Heart left ventricle (tissue), 16 donors: ENCODE measurements at places on chromosomes 6 and 20.

- no peak for DNase-seq
Observed at GRCh38 chr6:29092957-29093356, 5.8 kb upstream of the OR2B3 start.

- no peak for DNase-seq
Observed at GRCh38 chr6:126955621-126956020, 162.8 kb upstream of the RSPO3 start.

DNA sequence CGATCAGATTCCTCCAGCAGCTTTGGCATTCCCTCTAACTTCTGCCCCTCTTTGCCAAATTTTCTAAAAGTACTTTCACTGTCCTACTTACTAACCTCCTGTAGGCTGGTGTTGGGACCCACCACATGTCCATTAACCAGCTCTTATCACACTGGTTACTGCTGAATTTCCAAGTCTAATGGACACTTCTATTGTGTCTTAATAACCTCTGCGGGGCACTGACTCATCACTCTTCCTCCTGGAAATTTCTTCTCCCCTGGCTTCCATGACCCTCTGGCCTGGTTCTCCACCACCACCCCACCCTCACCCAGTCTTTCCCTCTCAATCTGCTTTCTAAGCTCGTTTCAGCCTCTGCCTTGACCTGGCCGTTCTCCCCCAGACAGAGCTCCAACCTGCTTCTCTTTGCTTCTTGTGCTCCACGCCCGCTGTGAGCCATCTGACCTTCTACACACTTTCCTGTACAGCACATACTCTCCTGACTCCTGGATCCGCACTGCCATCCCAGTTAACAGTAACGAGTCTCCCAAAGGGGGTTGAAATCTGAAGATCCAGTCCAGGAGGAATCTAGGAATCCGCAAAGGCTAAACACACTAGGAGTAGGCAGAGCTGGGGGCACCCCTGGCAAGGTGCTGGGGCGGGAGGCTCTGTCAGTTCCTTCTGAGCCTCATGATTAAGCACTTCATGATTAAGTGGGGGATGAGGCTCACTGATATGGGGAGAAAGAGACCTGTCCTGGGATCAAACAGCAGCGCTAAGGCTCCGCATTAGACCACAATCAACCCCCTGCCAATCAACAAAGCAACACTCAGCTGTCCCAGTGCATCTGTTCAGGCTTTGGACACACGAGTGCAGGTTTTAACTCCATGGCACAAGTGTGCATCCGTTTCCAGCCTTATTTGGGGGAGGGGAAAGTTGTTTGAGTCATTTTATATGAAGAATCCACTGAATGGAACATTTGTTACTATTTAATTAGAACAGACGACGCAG lies 146.3 kb downstream of the LY86 start:
- DNase-seq, result no peak

DNA sequence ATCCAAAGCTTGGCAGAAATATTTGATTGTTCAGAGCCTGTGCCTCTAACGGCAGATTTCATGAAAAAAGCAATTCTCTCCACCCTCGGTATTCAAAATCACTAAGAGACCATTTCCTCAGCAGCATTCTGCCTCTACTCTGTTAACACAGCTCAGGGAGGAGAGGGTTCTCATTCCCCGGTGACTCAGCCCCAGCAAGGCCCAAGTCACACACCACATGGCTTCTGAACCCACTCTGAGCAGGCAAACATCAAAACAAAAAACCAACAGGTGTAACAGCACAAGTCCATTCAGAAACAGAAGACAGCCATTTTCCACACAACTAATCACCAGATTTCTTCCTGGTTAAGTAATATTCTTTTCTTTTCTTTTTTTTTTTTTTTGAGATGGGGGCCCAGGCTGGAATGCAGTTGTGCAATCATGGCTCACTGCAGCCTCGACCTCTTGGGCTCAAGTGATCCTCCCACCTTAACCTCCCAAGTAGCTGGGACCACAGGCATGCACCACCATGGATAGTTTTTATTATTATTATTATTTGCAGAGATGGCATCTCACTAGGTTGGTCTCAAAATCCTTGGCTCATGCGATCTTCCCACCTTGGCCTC lies 55.4 kb downstream of the GFOD1 start:
- no peak for DNase-seq

GRCh38 chr20:1377984-1378734 lies 14.7 kb downstream of the FKBP1A start:
- DNase-seq, result no peak

GRCh38 chr6:133707456-133707855 lies 181.5 kb upstream of the TCF21 start:
- no peak for DNase-seq

GRCh38 chr6:169989594-169989993 lies 238.2 kb downstream of the ERMARD start:
- no peak for DNase-seq

GRCh38 chr6:89610149-89610642 lies 28.4 kb downstream of the LYRM2 start:
- DNase-seq, result peak; percentile 52

DNA sequence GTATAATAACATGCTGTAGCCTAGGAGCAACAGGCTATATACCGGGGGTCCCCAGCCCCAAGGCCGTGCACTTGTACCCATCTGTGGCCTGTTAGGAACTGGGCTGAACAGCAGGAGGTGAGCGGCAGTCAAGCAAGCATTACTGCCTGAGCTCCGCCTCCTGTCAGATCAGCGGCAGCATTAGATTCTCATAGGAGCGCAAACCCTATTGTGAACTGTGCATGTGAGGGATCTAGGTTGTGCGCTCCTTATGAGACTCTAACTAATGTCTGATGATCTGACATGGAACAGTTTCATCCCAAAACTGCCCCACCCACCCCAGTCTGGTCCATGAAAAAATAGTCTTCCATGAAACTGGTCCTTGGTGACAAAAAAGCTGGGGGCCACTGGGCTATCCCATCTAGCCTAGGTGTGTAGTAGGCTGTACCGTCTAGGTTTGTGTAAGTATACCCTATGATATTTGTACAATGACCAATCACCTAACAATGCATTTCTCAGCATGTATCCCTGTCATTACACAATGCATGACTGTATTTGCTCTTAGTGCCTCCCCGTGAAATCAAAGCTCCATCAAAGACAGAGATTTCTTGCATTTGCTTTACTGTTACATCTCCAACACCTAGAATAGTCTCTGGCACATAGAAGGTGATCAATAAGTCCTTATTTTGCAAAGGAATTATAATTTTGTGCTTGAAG lies 30.8 kb downstream of the NHSL1 start:
- no peak for DNase-seq

GRCh38 chr6:170091639-170092579 lies 199.0 kb downstream of the DLL1 start:
- DNase-seq, result peak; percentile 10

GRCh38 chr20:17733767-17734304 lies 34.1 kb downstream of the BANF2 start:
- no peak for DNase-seq

DNA sequence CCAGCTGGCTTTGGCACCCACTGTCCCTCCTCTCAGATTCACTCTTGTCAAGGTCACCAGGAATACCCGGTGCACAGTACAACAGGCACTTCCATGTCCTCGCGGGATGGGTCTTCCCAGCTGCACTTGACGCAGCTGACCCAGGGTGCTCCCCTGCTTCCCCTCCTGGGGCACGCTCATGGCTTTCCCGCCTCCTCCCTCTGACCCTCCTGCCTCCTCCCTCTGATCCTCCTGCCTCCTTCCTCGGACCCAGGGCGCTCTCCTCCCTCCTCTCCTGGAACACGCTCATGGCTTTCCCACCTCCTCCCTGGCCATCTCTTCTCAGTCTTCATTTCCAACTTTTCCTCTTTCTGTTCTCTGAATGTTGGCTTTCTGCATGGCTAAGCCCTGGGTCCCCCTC lies 42.1 kb downstream of the FAM209B start:
- no peak for DNase-seq

- DNase-seq, result peak; percentile 7
Observed at GRCh38 chr6:40352527-40353170, 234.5 kb downstream of the LRFN2 start.

DNA sequence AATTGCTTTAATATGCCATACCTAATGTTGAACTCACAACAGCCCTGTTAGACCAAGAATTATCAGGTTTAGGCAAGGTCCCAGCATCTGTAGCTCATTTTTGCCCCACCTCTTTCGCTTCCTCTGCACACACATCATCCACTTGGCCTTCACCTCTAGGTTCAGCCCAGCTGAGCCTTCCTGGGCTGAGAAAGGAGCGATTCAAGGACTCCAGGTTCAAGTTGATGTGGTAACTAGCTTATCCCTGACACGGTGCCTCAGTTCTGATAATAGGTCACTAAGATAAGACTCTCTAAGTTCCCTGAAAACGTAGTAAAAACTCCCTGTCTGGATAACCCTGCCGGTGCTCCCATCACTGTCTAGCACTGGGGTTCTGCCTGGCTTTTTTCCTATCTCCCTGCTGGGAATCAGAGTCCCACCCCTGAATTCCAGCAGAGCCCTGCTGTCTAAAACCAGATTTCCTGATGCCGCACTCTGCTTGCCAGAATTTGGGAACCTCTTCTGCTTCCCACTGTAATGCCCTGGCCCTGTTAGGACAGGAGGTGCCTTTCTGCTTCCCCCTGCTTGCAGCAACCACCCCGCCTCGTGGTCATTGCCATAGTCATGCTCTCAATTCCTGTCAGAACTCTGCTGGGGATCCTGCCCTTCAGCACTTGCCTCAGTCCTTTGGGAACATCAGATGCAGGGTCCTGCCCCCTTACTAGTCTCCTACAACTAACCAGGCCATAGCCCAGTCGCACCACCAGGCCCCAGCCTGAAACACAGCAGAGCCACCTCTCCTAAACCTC lies 47.6 kb downstream of the ALDH8A1 start:
- no peak for DNase-seq

DNA sequence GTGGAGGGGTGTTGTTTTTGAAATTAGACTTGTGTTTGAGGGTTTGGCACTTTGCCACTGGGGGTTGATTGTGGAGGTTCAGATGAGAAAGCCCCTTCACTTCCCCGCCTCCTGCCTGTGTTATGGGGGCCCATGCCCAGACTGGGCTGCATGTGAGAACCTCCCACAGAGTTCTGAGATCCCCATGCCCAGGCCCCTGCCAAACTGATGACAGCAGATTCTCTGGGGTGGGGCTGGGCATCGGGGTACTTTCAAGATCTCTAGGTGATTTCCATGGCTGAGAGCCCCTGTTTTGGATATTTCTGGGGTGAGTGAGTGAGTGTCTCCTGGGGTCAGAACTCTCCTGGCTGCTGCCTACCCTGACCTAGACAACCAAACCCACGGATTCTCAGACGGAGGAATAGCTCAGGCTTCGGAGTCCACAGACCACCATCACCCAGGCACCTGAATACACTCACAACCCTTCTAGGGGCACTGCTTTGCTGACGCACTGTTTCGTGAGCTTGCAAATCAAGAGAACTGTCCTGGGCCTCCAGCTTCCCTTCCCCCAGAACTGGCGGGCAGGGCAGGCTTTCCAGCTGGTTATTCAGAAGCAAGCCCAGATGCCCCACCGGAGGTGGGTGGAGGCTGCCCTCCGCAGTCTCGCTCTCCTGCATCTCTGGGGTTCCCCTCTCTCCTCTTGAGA lies 6.3 kb downstream of the BCAS1 start:
- DNase-seq, result no peak

DNA sequence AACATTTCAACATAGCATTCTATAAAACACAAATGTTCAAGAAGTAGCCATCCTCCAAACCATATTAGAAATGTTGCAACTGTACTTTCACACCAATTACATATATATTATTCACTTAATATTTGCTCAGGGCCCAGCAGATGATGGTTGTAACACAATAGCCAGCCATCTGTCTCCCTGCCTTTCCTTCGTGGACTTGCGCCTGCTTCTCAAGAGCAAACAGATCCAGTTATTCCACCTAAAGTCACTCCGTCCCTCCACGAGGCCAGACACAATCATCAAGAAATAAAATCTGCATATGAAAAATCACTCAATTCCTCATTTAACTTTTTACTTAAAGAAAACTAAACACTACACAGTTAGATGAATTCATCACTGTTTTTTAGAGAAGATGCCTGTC lies 160.4 kb downstream of the RALGAPA2 start:
- DNase-seq, result no peak

DNA sequence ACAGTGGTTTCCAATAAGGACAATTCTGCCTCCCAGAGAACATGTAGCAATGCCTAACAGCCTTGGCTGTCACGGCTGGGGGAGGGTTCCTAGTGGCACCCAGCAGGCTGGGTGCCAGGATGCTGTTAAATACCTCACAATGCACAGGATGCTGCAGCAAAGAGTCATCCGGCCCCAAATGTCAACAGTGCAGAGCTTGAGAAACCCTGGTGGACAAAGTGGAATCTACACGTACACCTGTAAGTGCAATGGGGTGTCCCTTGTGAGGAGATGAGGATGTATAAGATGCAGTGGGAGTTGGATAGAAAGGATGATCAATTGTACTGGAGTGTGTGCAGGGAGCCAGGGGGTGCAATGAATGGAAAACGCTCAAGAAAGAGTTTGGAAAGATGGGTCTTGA lies 142.4 kb downstream of the FNDC1 start:
- DNase-seq, result no peak

- no peak for DNase-seq
Observed at GRCh38 chr20:60785785-60786184, 466.3 kb upstream of the CDH4 start.

GRCh38 chr6:144561455-144562043 lies 276.4 kb downstream of the UTRN start:
- DNase-seq, result no peak

DNA sequence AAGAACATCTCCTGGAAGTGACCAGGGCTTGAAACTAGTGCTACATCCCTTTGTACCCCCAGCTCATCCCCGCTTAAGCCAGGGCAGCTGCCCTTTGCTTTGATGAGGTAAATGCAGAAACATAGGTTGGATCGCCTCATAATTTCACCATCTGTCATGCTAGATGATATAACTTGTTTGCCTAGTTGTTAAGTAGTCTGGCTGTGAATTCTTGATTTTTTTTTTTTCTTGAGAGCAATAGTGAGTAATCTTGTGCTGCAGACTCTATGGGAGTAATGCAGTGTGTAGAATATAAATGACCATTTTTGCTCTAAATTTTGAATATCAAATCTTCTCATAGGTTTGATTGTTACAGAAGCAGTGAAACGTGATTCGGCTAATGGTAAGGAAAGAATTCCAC lies 4.1 kb downstream of the TRDN start:
- no peak for DNase-seq

DNA sequence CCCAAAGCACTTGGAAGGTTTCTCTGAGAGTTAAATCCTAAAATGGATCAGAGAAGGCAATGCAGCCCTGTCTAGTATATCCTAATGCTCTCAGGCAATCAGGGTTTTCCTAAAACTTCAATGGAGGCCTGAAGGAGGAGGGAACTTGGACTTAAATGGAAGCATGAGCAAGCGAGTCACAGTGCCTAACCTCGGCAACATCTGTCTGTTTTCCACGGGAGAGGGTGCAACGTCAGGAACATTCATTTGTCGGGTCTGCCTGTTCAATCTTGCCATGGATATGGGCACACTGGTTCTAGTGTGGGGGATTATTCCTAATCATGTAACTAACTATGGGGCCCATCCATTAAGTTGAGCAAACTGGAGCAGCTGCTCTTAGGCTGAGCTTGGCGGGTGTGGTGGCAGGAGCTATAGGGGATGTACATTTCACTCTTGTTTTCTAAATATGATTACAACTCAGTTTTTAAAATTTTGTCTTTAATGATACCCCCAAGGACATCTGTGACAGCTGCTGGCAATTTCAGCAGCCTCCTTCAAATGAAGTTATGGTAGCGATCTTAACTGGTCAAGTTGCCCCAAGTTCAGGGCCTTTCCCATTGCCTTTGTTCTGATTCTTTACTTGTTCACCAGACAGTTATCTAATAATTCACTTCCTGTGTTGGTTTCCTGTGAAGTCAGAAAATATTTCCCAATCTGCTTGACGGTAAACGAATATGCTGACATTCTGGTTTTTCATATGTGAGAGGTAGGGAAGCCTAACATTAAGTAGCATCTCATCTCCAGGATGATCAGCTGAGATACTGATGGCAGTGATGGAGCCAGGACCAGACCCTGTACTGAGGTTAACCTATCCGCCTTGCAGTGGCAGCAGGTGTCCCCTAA lies 21.6 kb downstream of the DSE start:
- no peak for DNase-seq
